ENCODE measurements at places on chromosomes 7 and 10.

GRCh38 chr7:137343281-137343841, at the start of gene PTN:
TSS of gene PTN (minus strand) at chr7:137343733. CDS start at chr7:137254973, 88,760 bp downstream.
- DNase-seq, result no peak

GRCh38 chr10:29849126-29849833, 210.1 kb downstream of the JCAD start:
- DNase-seq, result no peak

- no peak for DNase-seq
These were observed 398.9 kb downstream of the ADRA2A start for GRCh38 chr10:111475720-111476119.

DNA sequence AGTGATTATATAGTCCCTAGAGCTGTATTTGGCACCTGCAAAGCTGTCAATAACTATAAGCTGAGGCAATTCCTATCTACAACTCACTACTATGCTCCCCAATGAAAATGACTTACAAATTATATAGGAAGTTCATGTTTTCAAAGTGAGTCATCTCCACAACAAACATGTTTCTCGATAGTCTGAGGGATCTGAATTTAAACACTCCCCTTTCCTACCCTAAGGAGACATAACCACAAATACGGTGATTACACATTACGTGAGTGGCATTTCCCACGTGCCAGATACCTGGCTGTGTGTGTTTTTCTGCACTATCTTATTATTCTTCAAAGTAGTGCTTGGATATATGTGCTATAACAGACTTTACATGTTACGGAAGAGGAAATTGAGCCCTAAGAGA, 122.5 kb upstream of the C1QL3 start:
- no peak for DNase-seq

- no peak for DNase-seq
These were observed at the start of gene ADCY1 for GRCh38 chr7:45573661-45574415. TSS of gene ADCY1 (plus strand) at chr7:45574368. CDS start at chr7:45574544, 176 bp downstream.

DNA sequence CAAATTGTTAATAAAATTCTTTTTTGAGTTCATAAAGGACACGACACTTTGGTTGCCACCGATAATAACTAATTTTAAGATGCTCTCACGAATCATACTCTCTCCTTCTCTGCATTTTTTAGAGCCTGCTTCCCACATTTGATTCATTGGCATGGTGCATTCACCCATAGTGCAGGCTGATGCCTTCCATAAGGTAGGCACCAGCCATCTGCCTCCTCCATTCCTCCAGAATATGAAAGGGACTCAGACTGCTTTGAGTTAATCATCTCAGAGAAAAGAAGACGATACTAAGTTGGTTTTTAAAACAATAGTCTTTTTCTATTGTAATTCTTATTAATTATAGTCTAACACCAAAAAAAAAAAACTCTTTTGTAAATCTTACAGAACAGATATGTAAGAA, 33.9 kb upstream of the LRRN3 start:
- DNase-seq, result no peak

GRCh38 chr10:123392182-123392963, 238.2 kb downstream of the BUB3 start:
- no peak for DNase-seq

DNA sequence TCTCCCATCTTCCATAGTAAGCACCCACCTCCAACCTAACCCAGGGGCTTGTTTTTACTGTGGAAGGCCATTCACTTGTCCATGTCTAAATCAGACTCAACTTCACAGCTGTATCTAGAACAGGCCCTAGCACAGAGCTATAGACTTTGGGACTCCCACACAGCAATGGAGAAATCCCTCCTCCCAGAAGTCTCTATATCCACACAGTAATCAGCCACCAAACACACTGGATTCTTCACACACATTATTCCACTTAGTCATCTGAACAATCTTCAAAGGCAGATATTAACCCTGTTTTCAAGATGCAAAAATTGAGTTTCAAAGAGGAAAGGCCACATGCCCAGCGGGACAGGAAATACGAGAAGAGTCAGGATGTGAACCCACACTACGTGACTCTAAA, 81.8 kb downstream of the MALSU1 start:
- DNase-seq, result no peak

DNA sequence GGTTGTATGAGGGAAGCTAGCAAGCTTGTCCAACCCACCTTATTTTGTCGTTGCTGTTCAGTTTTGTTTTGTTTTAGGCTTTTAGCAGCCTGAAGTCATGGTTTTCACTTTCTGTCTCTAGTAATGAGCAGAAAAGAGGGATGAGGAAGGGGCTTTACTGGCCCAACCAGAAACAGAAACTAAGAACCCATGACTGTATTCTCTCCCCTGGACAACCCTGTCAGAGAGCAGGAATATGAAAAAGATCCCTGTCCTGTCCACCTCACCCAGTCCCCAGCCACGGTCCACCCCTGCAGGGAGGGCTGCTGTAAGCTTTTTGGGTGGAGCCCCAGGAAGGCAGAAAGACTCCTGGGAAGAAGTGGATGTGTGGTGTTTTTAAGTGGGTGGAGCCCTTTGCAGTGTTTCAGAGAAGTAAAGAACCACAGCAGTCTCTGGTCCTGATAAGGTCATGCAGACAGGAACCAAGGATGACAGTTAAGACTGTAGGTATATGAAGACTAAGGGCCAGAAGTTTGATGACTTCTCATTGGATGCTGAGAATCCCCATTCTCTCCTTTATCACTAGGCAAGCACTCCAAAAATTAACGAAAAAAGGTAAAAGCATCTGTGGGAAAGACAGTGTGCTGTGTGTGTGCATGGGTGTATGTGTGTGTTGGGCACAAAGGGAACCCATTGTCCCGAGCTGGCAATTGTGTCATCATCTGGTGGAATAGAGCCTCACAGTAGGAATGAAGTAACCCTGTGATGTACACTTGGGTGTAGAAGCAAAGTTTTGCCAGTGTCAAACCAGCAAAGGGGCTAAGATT, 13.8 kb downstream of the MRPL32 start:
- DNase-seq, result no peak

DNA sequence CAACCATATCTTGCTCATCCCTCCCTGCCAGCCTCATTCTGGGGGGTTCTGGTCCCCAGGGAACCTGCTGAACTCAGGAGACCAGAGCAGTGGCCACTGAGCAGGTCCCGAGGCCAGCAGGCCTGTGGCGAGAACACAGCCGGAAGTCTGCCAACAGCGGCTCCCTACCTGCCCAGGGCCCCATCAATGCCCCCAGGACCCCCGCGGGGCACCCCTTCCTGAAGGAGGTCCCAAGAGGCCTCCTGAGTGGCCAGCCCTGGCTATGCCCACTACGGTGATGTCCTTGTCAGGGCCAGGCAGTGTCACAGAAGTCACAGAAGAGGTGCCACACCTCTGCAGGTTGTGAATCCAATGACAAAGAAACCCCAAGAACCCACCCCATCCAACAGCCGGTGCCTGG, 58.9 kb downstream of the CAMK2B start:
- DNase-seq, result no peak

DNA sequence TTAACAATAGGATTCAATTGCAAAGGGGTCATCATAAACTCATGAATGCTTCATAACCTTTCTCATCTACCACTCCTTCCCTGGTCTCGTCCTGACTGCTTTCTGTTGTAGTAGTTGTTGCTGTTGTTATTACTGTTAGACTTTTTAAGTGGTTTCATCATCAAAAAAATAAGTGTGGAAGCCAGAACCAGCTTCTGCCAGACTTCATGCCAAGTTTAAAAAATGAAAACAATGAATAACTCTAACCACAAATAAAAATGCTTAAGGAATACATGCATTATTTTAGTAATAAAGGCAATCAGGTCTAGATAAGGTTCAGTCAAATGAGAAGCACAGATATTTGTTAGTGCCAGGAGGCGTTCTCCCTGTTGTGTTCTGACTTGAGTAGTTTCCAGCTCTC, 85.4 kb downstream of the PCLO start:
- DNase-seq, result no peak

GRCh38 chr7:101567230-101567629, 61.9 kb downstream of the MYL10 start:
- no peak for DNase-seq

DNA sequence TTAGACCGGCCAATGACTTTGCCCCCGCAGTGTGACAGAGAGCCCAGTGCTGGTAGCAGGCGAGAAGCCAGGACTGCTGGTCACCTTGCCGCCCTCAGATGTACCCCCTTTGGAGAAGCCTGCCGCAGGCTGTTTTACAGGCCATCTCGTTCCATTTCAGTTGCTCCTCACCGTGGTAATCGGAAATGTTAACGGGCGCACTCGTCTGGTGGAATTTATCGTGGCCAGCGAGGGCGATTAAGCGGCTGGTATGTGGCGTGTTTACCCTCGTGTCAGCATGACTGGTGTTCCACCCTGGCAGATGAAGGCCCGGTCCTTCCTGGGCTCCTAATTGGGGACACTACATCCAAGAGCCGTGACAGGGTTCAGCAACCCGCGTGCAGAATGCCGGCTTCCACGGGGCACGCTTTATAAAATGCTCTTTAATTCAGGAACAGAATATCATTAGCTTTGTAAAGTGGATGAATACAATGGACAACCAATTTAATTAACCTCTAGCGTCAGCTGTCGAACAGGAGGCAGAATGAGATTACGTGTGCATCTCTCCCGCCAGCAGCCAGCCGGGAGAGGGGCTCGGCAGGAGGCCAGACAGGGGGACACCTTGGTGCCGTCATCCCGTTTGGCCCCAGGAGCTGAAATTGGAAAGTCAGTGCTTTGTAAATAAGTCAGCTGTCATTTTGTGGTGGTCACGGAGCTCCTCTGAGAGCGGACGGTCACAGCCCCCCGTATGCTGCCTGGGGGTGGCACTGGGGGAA, 108.3 kb downstream of the NKX6-2 start:
- DNase-seq, result no peak

- no peak for DNase-seq
These were observed 29.4 kb upstream of the SLF2 start for GRCh38 chr10:100883312-100883821.

DNA sequence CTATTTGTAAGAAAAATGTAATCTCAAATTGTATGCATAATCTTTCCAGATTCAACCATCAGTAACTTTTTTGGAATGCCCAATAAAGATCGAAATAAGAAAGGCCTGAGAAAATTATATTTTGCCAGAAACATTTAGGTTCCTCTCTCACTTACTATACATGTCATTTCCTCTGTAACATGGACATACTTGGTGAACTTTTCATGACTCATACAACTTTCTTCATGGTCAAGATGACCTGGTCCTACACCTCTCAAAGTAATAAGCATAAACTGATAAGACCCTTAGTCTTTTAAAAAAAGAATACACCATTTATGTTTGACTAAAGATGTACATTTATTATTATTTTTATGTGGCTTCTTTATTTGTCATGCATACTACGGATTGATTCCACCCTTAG, 125.3 kb downstream of the REEP3 start:
- DNase-seq, result no peak

- no peak for DNase-seq
These were observed 153.9 kb downstream of the CTTNBP2 start for GRCh38 chr7:117719377-117719776.

DNA sequence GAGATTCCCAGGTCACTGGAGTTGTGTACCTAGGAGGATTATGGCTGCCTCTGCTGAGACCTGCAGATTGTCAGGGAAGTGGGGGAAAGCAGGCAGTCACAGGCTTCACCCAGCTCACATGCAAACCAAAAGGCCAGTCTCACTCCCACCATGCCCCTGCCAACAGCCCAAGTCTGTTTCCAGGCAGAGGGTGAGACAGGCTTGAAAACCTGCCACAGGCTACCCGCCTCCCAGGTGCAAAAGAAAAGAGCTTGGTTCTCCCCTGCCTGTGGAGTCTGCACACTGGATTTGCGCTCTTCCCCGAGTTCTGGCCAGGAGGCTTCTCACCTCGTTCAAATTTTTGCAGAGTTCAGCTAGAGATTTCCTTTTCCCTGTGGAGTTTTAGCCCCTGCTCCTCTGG, 119.5 kb downstream of the RUNDC3B start:
- no peak for DNase-seq

DNA sequence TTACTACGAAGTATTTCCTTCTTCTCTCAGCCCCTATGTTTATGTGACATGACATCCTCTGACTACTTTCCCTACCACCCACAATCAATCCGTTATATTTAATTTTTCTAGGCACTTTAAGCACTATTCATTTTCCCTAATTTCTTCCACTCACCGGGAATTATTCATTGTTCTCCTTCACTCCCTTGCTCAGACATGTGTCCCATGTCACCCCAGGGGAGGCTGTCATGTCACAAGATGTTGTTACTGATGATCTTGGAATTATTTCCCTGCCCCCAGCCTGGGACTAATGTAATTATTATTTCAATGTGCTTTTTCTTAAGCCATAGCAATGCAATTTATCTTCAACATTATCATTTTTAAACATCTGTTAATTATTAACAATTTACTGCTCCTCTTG, 317.2 kb downstream of the PHF14 start:
- DNase-seq, result no peak

GRCh38 chr7:116152276-116152675, 58.1 kb upstream of the TES start:
- DNase-seq, result no peak

- DNase-seq, result no peak
These were observed 90.7 kb downstream of the NPSR1 start for GRCh38 chr7:34748728-34749089.

DNA sequence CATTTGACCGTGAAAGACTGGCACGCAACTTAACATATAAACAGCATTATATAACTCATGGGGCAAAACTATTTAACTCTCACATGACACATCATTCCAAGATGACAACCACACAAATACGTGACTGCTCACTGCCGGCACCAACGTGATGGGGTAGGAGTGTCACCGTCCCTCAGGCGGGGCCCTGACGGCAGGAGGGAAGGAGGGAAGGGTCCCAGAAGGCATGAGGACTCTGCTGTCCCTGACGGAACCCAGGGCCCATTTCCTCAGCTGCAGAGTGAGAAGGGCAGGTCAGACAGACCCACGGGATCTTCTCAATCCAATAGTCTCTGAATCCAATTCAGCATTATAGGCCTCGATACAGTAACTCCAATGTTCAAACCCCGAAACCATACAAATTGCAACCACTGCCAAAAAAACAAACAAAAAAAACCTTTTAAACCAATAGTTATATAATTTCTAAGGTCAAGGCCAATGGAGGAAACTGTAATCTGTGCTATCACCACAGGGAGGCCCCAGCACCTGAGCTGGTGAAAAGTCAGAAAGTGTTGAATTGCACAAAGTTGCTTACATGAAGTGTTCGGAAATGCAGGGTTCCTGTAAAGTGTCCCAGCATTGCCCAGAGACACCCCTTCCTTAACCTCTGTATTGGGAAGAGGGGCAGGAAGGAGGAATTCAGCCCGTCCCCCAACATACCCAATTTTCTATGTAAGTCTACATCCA, 137.4 kb downstream of the TNS3 start:
- DNase-seq, result no peak

DNA sequence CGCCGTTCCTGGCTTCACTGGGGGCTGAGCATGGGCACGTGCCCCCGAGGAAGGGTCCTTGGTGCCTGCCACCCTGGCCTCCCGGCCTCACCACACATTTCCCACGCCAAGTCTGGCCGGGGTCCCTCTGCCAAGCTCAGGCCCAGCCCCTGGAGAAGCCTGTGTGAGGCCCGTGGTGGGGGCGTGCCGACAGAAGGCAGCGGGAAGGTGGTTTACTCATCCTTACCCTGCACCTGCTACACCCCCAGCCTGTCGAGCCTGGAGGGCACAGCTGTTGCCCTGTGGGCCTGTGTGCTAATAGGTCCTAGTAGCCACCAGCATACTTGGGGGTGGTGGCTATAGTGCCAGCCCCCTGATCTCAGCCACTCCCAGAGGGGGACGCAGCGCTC, 46.7 kb downstream of the NKX6-2 start:
- no peak for DNase-seq
